ENCODE measurements at places on chromosomes 6 and 20.

DNA sequence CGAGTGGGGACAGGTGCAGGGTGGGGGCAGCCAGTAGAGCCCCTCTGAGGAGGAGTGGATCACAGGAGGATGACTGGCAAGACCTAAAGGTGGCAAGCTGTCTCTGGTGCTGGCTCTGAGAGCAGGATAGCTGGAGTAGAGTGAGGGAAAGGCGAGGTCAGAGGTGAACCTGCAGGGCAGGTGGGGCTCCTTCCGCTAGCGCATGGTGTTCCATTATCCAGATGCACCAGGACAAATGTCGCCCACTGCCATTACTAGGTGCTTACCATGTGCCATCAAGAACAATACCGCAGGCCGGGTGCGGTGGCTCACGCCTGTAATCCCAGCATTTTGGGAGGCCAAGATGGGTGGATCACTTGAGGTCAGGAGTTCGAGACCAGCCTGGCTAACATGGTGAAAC, 18.3 kb upstream of the FAM110A start:
- DNase-seq = no peak

DNA sequence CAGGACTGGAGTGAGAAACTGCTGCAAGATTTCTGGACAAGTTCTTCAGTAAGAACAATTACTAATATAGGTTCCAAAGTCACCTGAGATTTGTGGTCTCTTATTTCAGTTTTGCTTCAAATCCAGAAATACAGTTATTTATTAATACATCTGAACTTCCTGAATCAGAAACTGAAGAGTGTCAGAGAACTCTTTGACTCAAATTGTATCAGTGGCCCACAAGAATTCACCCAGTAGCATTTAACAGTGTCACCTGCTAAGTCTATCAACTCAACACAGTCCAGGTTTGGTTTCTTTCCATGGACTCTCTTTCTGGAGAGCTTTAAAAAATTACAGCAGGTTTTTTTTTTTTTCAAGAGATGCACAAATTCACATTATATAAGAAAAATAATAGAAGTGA, 18.8 kb upstream of the NHSL1 start:
- DNase-seq = no peak

- no peak for DNase-seq
Measured at GRCh38 chr6:166514196-166514595, 72.3 kb downstream of the RAMACL start.

GRCh38 chr20:10309326-10309725, 90.7 kb downstream of the SNAP25 start:
- DNase-seq = no peak

GRCh38 chr6:99901596-99902384, 92.2 kb downstream of the MCHR2 start:
- DNase-seq = no peak

DNA sequence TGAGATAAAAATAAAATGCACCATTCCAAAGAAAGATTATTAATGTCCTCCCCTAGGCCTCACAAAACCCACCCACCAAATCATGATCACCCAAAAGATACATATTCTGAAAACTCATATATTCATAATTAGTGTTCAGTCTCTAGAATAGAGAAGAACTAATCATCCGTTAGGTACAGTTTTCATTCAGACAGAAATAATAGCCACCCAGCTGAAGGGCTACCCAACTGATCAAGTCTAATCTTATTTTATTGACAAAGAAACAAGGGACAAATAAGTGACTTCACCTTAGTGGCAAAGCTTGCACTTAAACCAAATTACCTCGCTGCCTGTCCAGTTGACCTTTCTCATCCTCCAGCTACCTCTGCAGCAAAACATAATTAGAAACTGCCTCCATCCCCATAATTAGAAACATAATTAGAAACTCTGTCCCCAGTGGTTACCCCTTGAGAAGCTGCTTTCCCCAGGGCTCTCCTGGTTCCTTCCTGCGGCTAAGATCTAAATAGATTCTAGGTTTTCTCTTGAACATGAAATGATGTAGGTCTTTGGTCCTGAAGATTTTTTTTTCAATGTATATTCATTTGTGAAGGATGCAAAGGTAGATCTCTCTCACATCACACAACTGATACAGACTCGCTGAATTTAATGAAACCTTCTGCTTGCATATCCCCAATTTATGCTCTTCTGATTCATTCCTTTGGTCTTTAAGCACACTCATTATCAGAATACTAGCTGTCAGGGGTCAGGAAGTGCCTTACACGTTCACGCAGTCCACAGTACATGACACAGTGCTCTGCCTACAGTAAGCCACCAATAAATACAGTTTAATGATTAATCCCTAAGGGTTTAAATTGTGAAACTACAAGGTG, 46.3 kb downstream of the HBS1L start:
- DNase-seq = no peak

GRCh38 chr20:20212675-20213096, 155.2 kb upstream of the INSM1 start:
- no peak for DNase-seq

GRCh38 chr6:156982168-156982567, 205.0 kb downstream of the ARID1B start:
- DNase-seq = no peak

DNA sequence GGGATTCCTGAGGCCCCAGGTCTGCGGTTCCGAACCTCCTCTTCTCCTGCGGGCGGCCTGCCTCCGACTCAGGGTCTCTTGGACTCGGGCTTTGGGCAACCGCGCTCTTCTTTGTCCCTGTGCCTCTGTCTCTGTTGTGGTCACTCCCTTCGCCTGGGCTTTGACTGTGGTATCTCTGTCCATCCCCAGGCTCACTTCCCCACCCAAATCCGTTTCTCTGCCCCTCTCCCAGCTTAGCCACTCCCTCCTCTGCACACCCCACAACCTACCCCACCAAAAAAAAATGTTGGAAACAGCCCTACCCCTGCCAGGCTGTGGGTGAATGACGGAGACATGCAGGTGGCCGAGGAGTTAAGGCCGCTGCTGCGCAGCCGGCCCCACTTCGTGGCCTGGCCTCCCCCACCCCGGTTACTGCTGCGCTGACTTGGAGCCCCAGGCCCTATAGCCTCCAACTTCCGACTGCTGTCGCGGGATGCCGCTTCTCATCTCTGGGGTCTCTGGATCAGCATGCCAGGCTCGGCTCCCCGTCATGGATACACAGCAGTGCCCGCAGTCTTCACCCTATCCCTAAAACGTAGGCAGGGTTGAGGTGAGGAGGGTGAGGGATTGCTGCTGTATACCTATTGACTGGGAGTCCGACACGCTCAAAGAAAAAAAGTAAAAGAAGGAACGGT, 2.7 kb upstream of the MAFB start:
- DNase-seq = no peak

DNA sequence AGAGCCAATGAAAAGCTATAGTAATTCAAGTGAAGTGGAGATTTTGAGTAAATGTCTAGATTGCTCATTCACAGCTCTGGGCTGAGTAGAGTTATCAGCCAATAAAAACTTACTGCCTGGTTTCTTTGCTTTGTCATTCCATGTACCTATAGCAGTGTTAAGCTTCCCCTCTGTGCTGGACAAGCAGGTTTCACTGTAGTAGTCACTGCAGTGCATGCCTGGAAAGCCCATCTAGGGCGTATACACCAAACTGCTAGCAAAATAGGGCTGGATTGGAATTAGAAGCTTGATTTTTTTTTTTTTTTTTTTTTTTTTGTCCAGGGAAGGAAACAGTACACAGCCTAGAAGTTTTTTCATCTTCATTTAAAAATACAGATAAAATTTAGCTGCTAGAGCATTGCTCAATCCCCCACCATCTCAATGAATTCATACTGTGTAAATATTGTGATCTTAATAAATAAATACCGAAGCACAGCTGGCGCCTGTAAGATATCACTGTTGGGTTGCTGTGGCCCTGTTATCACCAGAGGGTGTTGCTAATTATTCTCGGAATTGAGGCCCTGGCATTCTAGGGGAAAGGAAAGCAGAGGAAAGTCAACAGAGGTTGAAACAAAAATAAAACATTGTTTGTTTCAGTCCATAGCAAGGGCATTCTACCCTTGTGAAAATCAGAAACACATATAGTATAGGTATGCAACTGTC, 968.5 kb upstream of the GJE1 start:
- no peak for DNase-seq

GRCh38 chr6:150150821-150151646, 8.2 kb downstream of the PPP1R14C start:
- no peak for DNase-seq

DNA sequence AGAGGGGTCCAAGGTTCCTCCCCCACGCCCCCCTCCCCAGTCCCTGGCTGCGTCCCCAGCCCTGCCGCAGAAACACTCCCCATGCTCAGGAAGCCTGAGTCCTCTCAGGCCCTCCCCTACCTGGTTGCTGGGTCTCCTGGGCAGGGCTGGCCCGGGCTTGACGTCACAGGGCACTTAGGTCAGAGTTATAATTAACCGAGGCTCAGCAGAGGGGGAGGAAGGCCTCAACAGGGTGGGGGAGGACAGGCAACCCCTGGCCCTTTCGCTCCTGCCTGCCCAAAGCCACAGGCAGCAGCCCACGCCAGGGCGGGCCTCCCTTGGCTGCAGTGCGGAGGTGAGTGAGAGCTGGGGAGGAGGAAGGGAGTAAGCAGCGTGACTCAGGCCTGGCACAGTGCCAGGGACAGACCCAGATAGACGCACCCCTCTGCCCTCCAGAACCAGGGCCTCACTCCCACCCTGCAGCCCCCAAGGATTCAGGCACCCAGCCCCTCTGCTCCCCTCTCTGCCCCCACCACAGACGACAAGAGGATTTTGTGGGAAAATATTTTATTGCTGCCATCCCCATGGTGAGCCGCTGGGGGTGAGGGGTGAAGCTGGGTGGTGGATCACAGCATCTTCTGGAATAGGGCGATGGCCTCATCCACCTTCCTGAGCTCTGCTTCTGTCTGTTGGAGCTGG, at the start of gene VWA7:
Gene VWA7, minus strand, starts transcription at position 340 of the 678 bp plus-strand sequence. CDS start 549 bp downstream, outside the sequence.
- peak; percentile 81 for DNase-seq

DNA sequence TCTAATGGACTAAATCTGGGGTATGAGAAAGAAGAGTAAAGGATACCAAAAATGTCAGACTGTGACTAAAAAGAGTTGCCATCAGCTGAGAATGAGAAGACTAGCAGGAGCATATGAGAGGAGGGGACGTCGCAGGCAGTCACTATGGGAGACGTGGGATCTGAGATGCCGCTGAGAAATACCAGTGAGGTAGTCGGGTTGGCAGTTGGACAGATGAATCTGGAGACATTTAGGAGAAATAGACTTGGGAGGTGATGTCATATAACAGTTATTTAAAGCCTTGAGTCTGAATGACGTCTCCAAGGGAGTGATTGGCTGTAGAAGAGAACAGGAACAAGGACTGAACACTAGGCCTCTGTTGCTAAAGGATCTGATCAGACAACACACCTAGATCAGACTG, 51.5 kb upstream of the TRIM26 start:
- no peak for DNase-seq

All from stimulated activated CD8-positive, alpha-beta memory T cell treated with anti-CD3 and anti-CD28 coated beads, Interleukin-7, amount 100 ng/mL, for 4 hours (primary cell).